ENCODE measurements at places on chromosomes 2 and 18.

GRCh38 chr18:36496022-36496421 lies 198.5 kb downstream of the FHOD3 start:
- no peak for DNase-seq

DNA sequence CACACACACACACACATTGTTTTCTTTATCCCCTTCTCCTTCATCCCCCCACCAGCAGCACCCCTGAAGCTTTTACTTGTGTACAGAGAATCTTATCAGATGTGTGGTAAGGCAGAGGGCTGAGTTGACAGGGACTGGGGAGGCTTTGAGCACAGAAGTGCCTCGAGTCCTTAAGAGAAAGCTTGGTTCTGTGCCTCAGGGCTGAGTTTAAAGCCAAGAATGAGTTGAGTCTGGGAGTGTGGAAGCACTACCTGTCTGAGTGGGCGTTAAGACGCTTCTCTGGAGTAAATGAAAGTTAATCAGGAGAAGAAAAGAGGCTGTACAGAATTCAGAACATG lies 2.7 kb downstream of the ID2 start:
- DNase-seq = no peak

- no peak for DNase-seq
These were observed 156.7 kb downstream of the RNF152 start for GRCh38 chr18:61736133-61736532.

GRCh38 chr2:181374781-181375675 lies 82.2 kb upstream of the ITGA4 start:
- peak; percentile 67 for DNase-seq

GRCh38 chr18:65924904-65925303 lies 174.1 kb downstream of the CDH7 start:
- DNase-seq = no peak

DNA sequence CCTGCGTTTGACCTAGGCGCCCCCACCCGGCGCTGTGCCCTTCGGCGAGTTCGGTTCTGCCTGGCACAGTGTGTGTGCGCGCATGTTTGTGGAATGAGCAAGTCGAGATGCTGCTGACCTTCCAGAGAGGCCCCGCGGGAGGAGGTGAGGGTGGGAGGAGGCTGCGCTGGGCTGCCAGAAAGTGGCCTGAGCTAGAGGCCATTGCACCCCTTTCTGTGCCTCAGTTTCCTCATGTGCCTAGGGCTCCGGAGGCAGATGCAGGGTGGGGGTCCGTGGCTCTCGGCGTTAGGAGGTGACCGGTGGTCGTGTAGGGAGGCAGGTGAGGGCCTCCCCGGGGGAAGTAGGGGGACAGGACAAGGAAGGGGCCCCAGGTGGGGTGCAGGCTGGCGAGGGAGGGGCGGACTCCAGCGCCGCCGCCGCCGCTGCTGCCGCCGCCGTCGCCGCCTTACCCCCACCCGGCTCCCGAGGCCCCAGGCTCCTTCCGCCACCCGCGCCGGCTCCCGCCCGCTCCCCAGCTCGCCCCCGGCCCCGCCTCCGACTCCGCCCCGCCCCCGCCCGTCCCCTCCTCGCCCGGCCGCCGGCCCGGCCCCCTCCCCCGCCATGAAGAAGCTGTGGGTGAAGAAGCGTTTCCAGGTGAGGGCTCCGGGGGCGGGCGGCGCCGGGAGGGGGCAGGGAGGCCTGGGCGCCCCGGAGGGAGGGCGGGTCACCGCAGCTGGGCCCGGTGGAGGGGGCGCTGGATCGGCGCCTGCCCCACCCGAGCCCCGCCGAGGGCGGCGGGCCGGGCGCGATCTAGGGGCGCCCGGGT lies 7.0 kb downstream of the SPEG start:
- DNase-seq = no peak

DNA sequence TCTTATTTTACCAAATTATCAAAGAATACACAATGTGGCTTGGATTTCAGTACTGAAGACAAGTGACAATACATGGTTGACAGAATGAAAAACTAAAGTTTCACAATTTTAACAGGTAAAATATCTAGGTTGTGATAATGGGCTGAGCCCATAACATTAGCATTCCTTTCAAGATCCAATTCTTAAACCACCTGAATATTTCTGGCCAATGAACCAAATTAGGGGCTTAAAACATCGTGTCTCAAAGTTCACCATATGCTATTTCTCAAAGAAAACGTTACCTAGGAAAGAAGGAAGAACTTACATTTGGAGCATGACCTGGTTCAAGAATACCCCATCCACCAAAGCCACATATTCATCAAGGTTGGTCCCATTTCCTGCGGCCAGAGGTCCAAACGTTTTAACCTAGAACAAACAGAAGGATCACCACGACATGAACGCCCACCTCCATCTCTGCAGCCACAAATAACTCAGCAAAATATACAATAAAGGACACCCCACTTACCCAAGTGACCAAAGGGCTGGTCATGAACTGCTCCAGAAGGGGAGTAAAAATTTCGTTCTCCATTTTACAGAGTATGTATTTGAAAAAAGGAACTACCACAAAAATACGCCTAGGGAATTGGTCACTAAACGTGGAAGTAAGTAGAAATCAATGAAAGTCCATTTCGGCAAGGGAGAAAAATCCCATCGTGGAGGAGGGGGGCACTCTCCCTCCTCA lies 984 bp downstream of the CCDC88A start:
- no peak for DNase-seq

DNA sequence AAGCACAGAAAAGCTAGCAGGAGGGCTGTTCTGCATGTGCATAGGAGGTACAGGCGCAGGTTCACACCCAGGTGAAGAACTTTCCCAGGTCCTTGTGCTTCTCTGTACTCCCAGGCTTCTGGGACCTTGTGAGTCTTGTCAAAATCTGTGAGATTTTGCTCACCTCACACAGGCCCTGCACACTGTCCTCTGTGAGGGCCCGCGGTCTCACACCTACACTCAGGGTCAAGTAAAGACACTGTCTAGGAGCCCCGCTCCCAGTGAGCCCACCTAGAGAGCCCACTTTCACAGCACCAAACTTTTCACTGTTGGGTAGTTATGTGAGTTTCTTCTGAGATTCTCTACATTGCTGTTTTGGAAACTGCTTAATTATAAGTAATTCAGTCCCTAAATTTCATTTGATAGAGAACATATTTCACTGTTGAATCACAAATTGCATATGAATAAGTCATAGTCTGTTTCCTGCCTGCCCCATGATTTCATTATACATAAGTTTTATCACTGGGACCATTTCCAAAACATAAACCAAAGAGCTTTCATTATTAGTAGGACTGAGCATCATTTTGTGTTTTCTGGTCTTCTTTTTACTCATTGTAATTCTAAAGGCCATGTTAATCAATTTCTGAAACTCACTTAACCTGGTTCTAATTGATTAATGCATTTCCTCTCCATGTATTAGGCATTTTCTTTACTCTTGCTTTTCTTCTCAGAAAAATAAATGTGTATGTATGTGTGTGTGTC lies 234.2 kb upstream of the SPOPL start:
- DNase-seq = no peak

- DNase-seq = no peak
These were observed 30.0 kb upstream of the HS6ST1 start for GRCh38 chr2:128348701-128349100.

GRCh38 chr2:198587741-198588140 lies 783.3 kb downstream of the PLCL1 start:
- DNase-seq = no peak

GRCh38 chr2:39424951-39425350 lies 12.1 kb downstream of the MAP4K3 start:
- DNase-seq = no peak

DNA sequence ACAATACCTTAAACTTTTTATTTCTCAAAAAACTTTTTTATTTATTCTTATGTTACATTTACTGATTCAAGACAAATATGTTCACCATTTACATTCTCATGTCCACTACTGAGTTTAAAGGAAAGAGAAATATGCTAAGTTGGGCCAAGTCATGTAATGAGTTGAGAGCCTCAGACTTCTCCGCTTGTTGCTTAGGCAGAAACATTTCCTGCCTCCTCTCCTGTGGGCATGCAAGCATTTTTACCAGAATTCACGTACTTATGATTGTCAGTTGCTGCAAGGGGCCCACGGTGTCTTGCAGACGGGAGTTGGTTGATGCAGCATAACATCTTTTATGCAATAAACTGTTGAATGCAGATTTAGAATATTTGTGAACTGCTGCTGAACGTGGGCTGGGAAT lies 51.8 kb downstream of the MYO1B start:
- DNase-seq = no peak

GRCh38 chr2:200809506-200810251 lies 2.0 kb upstream of the BZW1 start:
- no peak for DNase-seq

GRCh38 chr2:231683292-231684235 lies 24.8 kb upstream of the PTMA start:
- DNase-seq = no peak

GRCh38 chr2:9768388-9768787 lies 74.9 kb upstream of the TAF1B start:
- no peak for DNase-seq

DNA sequence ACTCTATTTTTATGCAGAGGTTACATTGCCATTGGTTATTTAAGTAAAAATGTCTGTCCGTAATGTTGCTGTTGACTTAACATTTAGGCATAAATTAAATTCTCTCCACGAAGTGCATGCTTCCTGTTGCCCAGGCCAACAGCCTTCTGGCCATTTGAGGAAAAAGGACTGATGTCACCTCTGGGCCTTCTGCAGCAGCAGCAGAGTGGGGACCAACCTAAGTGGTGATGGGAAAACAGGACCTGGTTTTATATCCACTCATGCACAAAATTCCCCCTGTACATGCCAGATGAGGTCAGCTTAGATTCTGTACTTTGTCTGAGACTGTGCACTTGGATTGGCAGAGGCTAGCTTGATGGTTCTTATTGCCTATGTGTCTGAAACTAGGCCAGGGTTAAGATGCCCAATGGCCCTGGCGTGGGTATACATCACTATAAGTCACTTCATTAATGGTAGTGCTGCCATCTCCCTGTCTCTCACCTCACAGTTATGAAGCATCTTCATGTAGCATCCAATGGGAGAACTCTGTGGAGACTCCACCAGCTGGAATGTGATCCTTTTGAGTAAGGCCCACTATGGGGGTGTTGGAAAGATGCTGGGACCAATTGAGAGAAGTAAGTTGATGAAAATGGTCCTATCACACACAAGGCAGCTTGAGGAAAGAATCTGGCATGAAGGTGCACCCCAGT lies 4.4 kb downstream of the ARHGAP25 start:
- DNase-seq = no peak

- no peak for DNase-seq
These were observed 205.0 kb downstream of the TMX3 start for GRCh38 chr18:68509902-68510301.

DNA sequence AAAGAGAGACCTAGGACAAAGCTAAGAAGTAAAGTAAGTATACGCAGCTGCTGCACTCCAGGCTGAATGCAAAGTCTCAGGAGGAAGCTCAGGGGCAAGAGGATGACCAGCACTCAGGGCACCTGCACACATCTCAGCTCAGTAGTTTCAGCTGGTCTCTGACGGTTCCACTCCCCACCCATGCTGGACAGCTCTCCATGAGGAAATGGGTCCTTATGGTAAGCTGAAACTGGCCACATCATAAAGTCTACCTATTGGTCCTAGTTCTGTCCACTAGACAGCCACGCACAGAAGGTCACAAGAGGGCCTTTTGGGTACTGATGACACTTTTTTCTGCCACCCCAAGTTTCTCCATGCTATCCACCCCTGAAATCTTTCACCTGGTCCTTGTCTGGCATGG lies 215.3 kb downstream of the TTC32 start:
- DNase-seq = no peak

DNA sequence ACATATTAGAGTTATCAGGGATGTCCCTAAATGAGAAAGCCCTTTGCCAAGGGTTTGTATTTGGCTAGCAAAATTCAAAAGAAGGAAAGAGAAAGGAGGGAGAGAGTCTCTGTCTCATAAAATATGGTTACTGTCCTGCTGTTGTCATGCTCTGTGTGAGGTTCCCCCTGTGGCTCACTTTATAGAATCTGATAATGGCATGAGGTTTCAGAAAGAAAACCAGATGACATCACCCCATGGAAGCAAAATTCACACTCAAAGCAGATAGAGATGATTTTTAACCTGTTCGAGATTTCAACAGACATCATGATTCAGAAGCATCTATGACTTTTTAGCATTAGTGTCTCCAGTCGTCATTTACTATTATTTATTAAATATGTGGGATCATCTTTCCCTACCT lies 165.0 kb upstream of the SESTD1 start:
- no peak for DNase-seq

Measured in HL-60 (cell line).